Fibroblast of skin of back (primary cell): ENCODE measurements at places on chromosomes 1 and 21.

DNA sequence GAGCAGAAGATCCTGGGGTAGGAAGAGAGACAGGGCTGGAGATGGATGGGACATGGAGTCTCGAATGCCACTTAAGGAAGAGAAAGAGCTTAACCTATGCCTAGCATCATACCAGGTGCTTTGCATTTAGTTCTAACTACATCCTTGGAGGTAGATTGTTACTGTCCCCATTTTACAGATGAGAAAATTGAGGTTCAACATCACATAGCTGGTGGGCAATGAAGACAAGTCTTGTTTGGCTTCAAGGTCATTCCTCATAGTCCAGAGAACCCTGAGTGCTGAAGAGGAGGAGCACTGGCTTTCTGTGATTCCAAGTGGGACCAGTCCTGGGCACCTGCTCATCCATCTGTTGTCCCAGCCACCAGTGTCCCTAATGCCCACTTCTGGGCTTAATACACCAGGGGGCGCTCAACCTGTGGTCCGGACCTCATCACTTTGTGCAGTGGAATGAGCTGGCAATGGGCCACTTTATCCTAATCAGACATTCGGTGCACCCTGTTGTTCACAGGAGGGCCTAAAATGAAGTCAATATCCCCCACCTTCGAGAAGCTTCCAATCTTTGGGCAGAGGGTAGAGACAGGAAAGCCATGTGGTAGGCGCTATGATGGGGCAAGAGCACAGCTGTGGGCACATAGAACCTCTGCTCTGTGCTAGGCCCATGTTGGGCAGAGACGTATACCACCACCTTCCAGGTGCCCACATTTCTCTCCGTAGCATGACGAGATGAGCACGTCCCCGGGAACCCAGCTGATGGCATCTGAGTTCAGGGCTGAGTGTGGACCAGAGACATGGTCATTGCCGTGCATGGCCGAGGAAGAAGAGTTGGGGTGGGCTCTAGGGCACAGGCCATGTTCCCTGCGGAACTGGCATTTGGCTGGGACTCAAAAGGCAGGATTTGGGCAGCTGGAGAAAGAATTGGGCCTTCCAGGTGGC lies 9.2 kb downstream of the RPS6KA1 start:
- peak; percentile 52 for DNase-seq

DNA sequence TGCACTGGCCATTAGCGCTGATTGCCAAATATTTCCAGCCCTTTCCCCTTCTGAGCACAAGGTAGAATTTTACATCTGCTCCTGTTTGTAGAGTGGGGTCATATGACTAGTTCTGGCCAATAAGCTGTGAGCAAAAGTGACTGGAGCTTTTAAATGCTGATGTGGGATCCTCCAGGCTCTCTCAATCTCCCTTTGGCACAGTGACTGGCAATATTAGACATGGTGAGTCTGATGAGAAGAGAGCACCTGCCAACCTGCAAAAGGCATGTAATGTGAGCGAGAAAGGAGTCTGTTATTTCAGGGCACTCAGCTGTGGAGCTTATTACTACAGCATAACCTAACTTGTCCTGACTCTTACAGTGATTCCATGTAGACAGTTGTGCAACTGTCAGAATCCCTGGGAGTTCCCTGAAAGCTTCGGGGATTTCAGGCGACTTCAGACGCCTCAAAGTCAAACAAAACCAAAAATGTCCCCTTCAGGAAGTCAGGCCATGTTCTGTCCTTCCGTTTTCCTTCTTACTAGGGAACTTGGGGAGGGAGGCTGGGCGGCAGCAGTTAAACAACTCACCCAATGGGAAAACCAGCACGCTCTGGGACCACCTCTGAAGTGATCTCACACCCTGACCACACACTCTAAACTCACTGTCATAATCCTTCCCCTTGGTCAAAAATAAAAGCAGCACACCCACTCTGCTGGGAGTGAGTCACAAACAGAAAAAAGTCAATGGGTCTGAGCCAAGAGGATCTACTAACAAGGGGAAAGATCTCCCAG lies 3.6 kb upstream of the RASSF5 start:
- peak; percentile 97 for DNase-seq

DNA sequence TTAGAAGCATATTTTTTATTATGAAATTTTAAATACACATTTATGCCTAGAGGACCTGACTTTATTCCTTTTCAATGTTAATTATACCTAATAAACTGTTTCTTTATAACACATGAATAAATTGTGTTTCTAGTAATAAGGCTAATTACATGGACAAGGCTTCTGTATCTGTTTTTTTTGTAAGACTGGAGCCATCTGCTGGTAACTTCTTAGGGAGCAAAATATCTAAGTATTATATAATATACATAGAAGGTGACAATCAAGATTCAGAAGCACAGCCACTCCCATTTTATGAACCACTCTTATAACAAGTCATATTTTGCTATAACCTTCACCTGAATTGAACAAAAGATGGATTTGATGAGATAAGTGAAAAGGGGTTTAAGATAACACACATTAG lies 84.2 kb downstream of the LBR start:
- DNase-seq: no peak

- DNase-seq: no peak
Measured at GRCh38 chr1:204286831-204287421, 72.8 kb downstream of the PLEKHA6 start.

DNA sequence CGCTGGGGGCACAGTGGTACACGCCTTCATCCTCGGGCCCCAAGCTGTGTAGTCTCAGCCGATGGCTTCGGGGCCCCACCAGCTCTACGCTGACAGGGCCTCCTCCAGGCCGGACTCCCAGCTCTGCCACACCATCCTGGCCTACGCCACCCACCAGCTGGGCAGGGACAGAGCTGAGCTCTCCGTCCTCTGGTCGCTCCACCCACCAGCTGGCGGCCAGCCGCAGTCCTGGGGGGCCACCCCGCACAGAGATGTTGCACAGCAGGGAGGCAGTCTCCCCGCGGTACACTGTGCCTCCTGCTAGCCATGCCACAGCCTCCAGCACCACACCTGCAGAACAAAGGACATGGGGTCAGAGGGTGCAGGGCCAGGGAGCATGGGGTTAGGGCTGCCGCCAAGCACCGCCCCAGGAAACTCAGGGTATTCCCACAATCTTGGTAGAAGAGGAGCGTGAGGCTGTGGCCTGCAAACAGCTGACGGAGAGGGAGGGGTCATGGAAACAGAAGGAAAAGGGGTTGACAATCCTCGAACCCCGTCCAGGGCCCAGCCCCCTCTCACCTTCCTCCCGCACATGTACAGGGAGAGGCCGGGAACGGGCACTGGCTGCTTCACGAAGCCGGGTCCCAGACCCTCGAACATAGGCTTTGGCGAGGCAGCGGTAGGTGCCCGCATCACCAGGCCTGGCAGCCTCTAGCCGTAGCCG lies 5.9 kb downstream of the IGSF8 start:
- DNase-seq: no peak

- DNase-seq: peak; percentile 8
Measured at GRCh38 chr1:189859385-189859977, 618.2 kb downstream of the BRINP3 start.

DNA sequence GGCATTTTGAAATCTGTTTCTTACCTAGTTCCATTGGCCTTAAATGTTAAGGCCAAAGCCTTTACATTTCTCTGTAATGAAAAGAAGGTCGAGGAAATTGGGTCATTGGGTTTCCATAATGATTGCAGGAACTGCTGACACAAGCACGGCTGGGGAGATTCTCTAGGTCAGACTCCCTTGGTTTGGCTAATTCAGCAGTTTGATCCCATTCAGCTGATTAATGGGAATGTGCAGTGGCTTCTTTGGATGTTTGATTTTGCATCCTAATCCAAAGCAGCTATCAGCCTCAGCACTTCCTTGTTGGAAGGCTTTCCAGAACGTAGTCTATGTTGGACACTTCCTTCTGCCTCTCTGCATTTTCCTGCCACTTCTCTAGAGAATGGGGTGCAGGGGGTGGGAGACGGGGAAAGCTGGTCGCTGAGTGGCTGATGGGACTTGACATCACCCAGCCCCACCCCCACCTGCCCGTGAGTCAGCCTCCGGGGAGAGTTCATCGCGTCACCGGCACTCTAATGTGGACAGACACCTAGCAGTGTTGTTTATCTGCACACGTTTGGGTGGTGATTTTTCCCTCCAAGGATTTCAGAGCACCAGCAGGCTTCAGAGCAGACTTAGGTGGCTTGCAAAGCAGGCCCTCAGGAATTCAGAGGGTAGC lies 5.4 kb downstream of the PSEN2 start:
- DNase-seq: no peak

DNA sequence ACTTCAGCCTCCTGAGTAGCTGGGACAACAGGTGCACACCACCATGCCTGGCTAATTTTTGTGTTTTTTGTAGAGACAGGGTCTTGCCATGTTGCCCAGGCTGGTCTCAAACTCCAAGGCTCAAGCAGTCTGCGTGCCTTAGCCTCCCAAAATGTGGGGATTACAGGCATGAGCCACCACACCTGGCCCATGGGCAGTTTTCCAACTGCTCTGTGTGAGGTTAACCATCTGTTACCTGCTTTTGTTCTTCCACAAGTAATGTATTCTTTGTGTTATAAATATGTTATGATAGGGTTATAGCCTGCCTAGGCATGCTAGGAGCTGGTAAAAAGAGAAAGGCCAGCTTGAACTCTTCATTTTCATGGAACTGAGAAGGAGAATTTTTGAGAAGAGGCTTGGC lies 30.7 kb downstream of the TUFT1 start:
- DNase-seq: no peak

GRCh38 chr1:156126630-156127534 lies 12.4 kb downstream of the LMNA start:
- peak; percentile 96 for DNase-seq

DNA sequence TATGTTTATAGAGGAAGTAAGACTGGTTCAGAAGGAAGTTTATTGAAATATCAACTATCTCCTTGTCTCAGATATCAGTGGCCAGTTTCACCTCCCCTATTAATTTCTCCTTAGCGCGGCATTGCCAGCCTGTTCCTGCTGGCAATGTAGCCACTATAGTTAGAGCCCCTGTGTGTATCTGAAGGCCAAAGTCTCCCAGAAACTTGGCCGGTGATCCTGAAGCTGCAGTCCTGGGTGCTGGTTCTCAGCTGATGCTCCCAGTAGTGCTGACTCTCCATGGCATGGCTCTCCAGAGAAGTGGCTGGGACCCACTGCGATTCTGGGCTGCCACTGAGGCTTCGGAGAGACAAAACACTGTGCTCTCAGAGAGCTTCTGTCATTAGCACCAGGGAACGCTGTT lies 59.9 kb downstream of the TNN start:
- DNase-seq: no peak

GRCh38 chr1:16147156-16147926 lies 8.5 kb downstream of the EPHA2 start:
- no peak for DNase-seq

GRCh38 chr21:32316361-32317215 lies 17.9 kb downstream of the MRAP start:
- no peak for DNase-seq

GRCh38 chr1:112383759-112384370 lies 12.1 kb upstream of the CTTNBP2NL start:
- DNase-seq: no peak

GRCh38 chr1:17682400-17682799 lies 72.7 kb upstream of the ACTL8 start:
- DNase-seq: no peak

- DNase-seq: no peak
Measured at GRCh38 chr1:22635436-22635835, 992 bp upstream of the C1QA start.
